ENCODE measurements at places on chromosomes 12 and 14.
A peak's percentile ranks its signal among the peaks of the same experiment; 100 is the strongest.

DNA sequence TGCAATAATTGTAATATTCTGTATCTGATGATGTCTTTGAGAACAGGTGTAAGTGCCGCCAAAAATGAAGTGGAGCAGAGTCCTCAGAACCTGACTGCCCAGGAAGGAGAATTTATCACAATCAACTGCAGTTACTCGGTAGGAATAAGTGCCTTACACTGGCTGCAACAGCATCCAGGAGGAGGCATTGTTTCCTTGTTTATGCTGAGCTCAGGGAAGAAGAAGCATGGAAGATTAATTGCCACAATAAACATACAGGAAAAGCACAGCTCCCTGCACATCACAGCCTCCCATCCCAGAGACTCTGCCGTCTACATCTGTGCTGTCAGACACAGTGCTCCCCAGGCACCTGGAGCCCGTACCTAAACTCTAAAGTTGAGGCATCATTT lies 268.7 kb downstream of the DAD1 start:
- DNase-seq = no peak

DNA sequence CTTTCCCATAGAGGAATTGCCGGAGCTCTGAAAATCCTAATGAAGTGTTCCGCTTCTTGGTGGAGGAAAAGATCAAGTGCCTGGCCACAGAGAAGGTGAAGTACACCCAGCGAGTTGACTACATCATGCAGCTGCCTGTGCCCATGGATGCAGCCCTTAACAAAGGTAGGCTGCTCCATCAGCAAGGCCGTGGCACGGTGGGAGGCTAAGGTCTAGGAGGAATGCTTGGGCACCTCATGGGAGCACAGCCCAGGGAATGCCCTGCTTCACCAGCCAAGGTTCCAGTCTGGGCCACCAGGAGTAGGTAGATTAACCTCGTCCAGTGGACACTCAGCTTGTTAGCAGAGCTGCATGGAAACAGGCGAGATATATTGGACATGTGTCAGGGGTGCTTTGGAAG lies 6.4 kb upstream of the TPI1 start:
- no peak for DNase-seq

DNA sequence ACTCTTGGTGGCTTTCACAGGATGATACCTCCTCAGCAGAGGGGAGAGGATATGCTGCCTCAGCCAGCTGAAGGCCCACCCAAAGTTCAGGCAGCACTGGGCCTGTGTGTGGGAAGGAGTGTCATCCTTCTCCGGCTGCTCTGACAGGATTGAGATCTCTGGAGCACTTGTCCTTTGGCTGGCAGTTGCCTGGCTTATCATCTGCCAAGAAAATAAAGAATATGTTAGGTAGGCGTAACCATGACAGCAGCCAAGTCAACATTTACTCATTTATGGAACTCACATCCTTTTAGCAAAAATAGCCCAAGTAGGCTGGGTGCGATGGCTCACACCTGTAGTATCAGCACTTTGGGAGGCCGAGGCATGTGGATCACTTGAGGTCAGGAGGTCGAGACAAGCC lies 68.5 kb downstream of the PPFIBP1 start:
- DNase-seq = peak; percentile 53

DNA sequence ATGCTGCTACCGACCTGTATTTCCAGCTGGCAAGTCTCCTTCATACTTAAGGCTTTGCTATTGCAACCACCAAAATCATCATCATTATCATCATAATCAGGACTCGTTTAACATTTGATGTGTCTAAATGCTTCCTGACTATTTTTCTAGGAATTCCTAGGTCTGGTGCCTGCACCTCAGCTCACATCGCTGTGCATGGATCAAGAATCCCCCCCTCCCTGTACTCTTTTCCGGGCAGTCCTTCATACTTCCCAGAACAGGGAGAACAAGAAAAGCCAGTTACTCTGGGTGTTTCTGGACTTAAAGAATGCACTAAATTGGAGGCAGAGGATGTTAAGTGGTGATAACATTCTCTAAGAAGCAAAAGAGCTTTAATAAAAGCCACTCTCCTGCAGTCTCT lies 9.4 kb downstream of the ERP27 start:
- DNase-seq = no peak

DNA sequence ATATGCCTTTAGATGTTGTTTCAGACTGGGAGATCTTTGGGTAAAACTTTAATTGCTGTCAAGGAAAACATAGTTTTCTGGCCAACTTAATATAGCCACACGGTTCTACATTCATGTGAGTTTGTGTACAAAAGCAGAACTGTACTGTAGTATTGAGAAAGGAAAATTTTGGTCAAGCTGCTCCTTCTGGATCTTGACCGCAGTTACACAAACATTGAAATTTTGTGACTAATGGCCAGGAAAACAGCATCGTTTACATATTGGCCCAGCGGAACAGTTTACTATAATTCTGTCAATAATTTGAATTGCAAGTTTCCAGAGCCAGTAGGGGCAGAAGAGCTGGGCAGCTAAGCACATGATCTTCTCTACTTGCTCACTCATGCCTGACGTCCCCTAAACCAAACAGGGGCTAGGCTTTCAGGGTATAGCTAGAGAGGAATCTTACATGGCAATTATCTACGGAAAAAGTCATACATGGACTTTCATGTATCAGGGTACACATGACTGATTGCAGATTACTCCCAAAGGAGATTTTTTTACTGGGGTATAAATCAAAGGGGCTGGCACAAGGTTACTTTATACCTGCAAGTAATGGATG lies 11.4 kb upstream of the ART4 start:
- DNase-seq = no peak

DNA sequence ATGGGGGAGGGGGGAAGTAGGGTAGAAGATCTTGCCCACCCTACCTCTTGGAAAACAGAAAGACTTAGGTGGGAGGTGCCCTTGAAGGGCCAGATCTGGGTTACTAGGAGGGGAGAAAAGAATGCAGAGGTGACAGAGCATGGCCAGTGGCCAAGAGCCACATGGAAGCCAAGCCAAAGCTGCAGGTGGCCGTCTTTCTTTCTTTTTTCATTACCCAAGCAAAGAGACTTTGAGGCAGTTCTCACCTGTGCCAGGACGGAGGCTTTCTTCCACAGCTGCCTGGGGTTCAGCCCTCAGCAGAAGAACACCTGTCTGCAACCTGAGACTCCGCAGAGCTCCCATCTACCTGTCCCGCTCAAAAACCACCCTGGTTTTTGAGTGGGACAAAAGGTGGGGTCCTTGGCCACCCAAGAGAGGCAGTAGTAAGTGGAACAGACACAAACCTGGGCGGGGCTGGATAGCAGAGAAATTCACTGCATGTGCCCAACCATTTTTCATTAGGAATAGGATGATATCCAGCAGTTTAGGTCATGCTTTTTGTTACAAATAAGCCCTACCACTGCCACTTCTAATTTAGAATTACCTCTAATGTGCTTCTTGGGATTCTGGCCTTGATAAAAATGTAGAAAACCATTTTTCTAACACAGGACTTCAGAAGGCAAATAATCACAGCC lies 116.5 kb downstream of the DYRK2 start:
- DNase-seq = no peak

- no peak for DNase-seq
These were observed 11.9 kb upstream of the TNFAIP2 start for GRCh38 chr14:103111232-103111868.

- DNase-seq = peak; percentile 11
These were observed 14.0 kb upstream of the HPD start for GRCh38 chr12:121872546-121873215.

DNA sequence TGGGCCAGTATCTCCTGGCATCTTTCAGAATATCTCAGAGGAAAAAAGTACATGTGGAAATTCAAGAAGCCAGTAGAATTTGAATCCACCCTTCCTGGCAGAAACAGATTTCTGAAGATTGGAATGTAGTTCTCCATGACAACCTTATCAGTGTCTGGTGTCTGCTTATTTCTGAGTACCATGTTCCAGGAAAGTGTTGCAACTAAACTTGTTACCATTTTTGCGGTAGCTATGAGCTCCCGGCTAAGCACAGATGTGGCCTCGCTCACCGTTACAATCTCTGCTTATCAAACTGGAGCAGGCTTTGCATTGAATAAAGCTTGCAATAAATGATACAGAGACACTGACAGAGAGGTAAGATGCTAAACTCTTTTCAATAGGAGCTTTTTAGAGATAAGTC lies 13.0 kb upstream of the ITPR2 start:
- no peak for DNase-seq

DNA sequence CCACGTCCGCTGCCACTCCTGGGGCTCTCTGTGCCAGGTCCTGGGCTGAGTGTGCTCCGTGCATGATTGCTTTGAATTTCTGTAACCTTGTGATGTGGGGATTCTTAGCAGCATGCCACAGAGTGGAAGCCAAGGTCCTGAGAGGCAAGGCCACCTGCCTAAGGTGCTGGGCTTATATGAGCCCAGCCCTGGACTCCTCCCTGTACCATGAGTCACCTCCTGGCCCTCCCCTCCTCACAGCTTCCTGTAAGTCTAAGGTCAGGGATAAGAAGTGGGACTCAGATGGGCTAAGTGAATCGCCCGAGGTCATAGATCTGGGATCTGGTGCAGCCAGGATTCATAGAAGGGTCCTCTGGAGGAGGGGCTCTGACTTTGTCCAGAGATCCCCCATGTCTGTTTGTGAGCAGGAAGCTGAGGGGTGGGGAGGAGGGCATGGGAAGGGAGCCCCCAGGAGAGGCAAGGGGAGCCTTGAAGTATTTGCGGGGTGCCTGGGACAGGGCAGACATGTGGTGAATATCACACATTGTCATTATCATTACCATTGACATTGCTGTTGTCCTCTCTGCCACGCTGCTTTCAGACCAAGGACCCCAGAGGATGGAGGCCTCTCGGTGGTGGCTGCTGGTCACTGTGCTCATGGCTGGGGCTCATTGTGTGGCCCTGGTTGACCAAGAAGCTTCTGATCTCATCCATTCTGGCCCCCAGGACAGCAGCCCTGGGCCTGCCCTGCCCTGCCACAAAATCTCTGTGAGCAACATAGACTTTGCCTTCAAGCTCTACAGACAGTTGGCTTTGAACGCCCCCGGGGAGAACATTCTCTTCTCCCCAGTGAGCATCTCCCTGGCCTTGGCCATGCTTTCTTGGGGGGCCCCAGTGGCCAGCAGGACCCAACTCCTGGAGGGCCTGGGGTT lies 28.8 kb downstream of the SERPINA3 start:
- DNase-seq = no peak

- DNase-seq = no peak
These were observed 2.3 kb downstream of the CRACR2A start for GRCh38 chr12:3750616-3751015.

GRCh38 chr12:19018302-19018970 lies 111.1 kb upstream of the PLEKHA5 start:
- no peak for DNase-seq

DNA sequence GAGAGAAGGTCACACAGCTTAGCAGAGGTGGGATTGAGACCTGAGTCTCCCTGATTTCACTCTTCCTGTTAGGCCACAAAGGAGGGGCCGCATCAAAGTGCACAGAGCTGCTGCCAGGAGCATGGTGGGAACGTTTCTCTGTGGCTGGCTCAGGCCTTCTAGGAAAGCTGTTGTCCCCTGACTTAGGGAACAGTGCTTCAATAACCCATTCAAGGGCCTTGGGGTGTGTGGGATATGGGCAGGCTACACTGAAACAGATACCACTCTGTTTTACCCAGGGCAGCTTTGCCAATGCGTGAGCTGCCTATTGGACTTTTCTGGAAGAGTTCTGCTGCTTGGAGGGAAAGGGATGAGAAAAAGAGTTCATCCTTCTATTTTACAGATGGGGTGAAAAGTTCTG lies 110.0 kb downstream of the ADCK1 start:
- peak; percentile 65 for DNase-seq

DNA sequence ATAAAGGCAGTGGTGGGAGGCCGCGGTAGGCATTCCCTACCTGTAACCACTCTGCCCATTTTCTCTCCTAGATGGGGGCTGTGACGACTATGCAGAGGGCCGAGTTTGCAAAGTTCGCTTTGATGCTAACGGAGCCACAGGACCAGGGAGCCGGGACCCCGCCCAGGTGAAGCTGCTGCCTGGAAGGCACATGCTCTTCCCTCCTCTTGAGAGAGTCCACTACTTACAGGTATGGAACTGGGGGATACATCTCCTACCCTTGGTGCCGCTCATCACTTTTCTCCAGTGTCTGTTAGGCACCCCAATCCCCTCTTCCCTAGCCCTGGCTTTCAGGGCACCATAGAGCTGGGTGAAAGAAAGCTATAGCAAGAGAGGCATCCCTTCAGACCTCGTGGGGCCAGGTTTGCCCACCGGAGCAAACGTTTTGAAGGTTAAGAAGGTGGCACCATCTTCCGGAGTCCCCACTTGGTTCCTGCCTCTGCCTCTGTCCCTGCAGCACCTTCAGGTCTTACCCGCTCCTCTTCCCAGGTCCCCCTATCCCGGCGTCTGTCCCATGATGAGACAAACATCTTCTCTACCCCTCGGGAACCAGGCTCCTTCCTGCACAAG lies 2.0 kb upstream of the P3H3 start:
- no peak for DNase-seq

GRCh38 chr14:92431199-92431725 lies 82.3 kb upstream of the RIN3 start:
- no peak for DNase-seq

- DNase-seq = no peak
These were observed 20.9 kb downstream of the KMT2D start for GRCh38 chr12:49039421-49040363.

GRCh38 chr14:20415782-20416206 lies 2.5 kb upstream of the TEP1 start:
- DNase-seq = peak; percentile 66

DNA sequence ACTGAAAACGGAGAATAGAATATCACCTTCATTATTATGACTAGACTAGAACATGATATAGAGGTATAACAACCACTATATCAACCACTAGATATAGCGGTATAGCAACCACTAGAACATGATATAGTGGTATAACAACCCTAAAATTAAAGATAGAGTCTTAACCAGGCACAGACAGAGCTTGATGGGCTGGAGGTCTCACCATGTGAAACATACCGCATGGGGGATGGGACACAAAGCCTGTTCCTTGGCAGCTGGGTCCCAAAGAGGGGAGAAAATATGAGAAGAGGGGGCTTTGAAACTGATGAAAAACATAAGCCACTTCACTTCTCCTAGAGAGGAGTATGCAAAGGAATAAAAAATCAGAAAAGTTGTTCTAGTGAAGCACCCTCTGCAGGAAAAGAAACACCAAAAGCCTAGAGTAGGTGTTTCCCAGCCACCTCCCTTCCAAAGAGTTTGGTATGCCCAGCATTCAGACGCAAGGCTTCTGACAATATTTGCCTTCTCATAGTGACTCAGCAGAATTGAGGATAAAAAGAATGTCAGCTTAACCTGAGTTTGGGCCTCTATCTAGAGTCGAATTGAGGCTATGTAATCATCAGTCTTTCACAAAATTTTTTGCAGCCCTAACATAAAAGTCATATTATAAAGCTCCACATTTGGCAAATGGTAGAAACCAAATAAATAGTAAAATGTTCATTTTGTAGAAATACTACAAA lies 316.4 kb downstream of the NOVA1 start:
- peak; percentile 13 for DNase-seq

GRCh38 chr14:61188978-61189808 lies 91.9 kb downstream of the TMEM30B start:
- peak; percentile 12 for DNase-seq

GRCh38 chr12:121224591-121224990 lies 14.7 kb downstream of the P2RX4 start:
- DNase-seq = no peak

DNA sequence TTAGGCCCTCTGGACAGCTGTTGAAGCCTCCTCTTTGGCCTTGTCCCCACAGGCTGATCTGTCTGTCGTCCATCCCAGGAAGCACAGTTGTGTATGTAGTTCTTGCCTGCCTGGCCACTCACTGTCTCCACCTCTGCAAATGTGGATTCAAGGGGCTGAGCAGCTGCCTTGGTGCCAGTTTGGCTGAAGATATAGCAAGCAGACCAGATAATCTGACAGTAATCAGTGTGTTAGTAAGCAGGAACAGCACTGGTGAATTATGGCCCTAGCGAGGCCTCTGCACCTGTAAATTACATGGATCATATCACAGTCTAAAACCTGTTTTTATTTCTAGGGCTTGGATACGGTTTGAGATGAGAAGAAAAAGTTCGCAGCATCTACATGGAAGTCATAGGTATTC lies 282.5 kb upstream of the NOS1 start:
- DNase-seq = no peak
